ENCODE measurements at places on chromosomes 16 and 17.

GRCh38 chr17:62705778-62706597 lies 78.5 kb downstream of the MRC2 start:
- no peak for DNase-seq

GRCh38 chr17:38352245-38353085 lies 821 bp downstream of the SOCS7 start:
- DNase-seq: no peak

- no peak for DNase-seq
Observed at GRCh38 chr16:799948-800833, at the start of gene GNG13. Gene GNG13 (minus strand): TSS chr16:800734. CDS start chr16:799077, 1,657 bp downstream.

GRCh38 chr17:73914536-73915274 lies 270.5 kb upstream of the SDK2 start:
- DNase-seq: no peak

DNA sequence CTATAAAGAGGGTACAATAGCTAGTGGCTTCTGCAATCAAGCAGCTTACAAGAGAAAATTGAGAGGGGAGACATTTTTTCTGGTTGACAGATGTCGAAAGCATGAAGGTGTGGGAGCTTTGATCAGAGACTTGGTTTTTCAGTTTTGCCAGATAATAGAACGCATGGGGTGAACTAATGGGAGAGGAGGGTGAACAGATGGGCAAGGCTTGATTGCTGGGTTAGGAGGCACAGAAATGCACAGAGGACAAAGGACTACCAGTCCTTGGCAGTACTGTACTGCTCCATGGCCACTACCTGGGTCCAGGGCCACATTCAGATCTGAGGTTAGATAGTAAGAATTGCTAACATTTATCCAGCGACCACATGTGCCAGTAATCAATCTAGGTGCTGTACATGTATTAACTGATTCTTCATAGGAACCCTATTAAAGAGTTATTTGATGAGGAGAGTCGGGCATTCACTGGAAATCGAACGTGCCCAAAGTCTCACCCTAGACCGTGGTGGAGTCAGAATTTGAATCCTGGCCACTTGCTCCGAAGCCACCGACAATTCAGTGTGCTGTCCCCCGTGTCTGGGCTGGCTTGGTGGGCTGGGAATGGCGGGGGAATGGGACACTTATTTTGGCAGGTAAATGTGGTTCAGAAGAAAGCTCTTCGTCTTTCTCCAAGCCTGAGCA lies 873 bp upstream of the KSR1 start:
- no peak for DNase-seq

- no peak for DNase-seq
Observed at GRCh38 chr17:55926276-55926990, 175.6 kb downstream of the PCTP start.

DNA sequence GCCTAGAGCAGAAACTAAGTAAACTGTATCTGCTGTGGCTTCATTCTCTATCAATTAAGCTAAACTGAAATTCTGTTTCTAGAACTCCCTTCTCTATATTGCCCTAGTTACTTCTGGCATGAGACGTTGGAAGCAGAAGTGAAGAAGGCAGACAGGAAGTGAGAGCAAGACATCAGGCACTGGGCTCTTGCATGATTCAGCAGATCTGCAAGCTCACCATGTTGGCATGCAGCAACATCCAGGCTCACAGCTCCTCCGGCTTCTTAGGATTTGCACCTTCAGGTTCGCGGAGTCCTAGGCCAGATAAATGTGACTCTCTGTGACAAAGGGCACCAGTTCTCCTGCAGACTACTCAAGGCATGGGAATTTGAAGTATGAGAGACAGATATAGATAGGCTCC lies 148.3 kb downstream of the CDH8 start:
- no peak for DNase-seq

DNA sequence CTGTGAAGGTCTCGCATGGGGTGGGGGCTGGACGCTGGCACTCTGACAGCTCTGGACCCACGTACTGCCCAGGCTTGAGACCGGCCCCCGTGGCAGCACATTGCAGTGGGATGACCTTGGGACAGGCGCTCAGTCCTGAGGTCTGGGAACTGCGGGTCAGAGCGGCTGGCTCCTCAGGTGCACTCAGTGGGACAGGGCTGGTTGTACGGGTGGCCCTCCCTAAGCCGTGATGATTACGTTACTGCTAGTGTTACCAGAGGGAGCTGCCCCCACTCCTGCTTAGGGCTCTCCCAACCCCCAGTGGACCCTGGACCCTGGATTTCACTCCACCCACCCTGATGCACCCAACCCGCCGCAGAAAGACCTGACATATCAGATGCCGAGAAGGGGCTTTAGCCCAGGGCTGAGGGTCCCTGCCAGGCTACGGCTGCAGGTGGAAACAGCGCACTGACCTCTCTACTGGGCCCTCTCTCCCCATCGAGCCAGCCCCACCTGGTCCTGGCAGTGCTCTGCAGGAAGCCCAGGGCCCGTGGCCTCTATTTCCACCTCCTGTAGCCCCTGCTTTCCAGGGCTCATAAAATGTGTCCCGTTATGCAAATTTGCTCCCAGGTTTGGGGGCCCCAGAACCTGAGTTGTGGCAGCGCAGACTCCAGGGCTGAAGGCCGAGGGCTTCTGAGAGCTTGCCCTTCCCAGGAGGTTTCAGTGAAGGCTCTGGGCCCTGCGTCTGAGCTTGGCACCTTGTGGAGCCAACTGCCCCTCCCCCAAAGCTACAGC lies 77.2 kb downstream of the RTN4RL1 start:
- no peak for DNase-seq

GRCh38 chr16:76294396-76295214 lies 17.4 kb downstream of the CNTNAP4 start:
- DNase-seq: no peak

DNA sequence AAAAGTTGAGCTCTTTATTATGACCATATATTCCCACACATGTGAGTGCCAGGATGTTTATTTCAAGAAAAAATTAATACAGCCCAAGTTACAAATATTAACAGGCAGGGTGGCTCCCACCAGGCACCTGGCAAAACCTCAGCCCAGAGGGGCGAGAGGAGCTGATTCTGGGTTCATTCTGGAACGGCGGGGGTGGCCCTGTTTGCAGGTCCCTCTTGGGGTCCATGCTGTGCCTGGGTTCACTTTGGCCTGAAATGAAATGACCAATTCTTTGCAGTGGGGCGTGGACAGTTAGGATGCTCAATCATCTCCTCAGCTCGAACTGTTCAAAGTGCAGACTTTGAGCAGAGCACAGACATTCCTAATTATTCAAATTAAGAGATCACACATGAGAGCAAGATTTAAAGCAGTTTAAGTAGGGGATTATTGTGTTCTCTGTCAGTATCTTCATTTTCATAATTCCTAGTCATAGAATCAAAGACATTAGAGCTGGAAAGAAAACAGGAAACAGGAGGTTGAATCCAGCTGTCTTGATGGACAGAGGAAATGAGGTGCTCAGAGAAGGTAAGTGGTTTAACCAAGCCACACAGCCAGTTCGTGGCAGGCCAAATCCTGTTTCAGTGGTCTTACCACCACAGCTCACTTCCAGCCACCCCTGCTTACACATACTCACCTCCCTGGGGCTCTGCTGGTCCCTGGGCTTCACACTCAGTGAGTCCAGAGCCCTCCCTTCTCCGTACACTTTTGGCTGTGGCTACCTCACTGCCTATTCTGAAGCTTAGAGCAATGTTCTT lies 363.9 kb upstream of the TNRC6C start:
- no peak for DNase-seq

All from kidney glomerular epithelial cell (primary cell).